ENCODE measurements at places on chromosomes 3 and 15.

GRCh38 chr3:46462111-46462510 is 2.6 kb downstream of the LTF start:
- DNase-seq: no peak

DNA sequence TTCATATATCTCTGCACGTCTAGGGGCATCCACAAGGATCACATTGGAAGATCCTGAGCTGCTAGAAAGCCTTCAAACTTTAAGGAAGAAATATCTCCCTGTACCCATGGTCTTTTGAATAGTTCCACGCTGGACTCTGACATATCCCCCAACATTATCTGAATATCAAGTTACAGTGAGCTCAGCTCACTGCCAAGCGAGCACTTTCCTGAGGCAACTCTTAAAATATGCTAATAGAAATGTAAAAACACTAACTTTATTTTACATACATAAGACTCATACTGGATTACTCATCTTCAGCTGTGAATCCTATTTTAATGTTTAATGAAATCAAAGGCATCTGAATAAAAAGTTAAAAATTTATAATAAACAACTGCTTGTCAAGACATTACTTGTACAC is 420.2 kb upstream of the CCDC54 start:
- no peak for DNase-seq

GRCh38 chr3:58188173-58188564 is 22.6 kb downstream of the DNASE1L3 start:
- DNase-seq: no peak

DNA sequence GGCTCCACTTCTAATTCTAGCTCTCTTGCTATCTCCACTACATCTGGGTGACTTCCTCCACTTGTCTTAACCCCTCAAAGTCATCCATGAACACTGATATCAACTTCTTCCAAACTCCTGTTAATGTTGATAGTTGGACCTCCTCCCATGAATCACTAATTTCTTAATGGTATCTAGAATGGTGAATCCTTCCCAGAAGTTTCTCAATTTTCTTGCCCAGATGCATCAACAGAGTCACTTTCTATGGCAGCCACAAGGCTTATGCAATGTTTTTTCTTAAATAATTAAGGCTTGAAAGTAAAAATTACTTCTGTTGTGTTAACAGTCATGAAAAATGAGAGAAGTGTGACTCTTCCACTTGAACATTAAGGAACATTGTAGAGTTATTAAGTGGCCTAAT is 164.3 kb downstream of the PCCB start:
- DNase-seq: no peak

- DNase-seq: no peak
Measured at GRCh38 chr15:31081588-31082250, 19.8 kb downstream of the TRPM1 start.

- no peak for DNase-seq
Measured at GRCh38 chr3:73433687-73434086, 191.1 kb downstream of the PDZRN3 start.

- no peak for DNase-seq
Measured at GRCh38 chr15:91589360-91589759, 264.1 kb upstream of the SLCO3A1 start.

DNA sequence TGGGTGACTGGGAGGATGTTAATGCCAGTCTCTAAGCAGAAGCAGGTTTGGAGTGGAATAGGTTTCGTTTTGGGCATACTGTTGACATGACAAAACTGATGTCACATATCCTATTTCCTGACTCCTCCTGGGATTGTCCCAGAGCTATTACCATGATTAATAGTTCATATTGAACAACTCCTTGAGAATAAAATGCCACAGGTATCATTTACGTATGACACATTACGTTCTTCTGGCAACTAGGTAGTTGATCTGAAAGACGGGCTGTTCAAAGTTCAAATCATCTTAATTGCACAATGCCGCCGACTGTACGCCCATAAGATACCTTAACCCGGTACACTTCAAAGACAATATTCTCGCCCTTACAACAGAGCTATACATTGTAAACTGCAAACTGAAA is 1.4 kb upstream of the RAB5A start:
- no peak for DNase-seq

DNA sequence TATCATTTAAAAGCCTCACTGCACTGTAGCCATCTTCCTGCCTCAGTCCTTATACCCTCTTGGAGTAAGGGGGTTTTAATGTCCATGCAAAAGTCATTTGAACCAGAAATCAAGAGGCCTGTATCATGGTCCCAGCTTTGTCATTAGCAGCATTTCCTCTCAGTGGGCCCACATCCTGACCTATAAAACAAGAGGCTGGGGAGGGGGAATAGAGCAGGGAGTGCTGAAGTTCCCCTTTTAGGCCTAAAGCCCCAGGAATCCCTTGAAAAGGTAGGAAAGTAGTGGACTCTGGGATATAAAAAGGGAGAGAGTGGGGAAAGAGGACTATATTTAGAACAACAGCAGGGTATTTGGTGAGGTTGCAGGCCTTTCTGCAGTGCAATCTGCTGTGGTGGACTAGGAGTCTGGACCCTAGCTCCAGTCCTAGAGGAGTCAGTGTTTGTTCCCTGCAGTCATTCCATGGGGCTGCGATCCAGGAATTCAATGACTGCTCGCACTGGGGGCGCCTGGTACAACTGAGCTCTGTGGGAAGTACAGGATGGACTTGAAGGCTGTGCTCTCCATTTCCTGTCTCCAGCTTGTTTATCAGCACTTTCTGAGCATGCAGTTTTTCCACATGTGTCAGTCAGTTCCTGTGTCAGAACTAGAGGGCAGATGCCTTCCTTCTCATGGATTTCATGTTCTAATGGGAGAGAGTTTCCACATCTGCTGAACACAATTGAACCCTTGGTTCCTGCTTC is 46.8 kb downstream of the PDHB start:
- no peak for DNase-seq

- DNase-seq: no peak
Measured at GRCh38 chr3:100083209-100083608, 31.1 kb downstream of the FILIP1L start.
